ENCODE measurements at places on chromosomes 13 and 19.

DNA sequence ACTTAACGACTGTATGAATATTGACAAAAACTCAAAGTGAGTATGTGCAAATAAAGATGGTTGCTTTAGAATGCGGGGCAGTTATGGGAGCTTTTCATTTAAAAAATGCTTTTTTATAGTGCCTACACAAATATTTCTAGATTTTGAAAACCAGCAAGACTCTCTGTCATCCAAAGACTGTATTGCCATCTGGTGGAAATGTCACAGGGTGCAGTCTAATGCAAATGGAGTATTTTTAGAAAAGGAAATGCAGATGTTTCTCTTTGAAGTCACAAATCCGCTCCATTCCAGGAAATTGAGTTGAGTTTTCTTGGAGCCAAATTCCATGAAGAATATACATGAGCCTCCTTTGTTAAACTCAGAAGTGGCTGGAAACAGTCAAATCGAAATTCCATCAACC lies 2.3 kb upstream of the C1QTNF9B start:
- peak; percentile 18 for DNase-seq

DNA sequence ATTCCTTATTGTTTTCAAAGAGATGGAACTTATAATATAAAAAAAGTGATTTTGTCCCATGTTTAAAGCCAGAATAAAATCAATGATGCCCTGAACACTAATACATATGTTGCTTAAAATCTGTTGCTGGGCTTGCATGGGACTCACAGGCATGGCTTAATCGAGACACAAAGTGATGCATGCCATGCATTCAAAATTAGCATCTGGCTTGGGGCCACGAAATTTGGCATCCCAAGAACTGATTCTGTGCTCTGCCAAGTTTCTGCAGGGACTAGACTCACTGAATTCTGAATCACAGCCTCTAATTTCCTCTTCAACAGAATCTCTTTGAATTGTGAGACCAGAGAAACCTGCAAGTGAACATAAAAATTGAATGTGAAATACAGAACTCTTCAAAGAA lies 109.2 kb downstream of the PCDH17 start:
- no peak for DNase-seq

DNA sequence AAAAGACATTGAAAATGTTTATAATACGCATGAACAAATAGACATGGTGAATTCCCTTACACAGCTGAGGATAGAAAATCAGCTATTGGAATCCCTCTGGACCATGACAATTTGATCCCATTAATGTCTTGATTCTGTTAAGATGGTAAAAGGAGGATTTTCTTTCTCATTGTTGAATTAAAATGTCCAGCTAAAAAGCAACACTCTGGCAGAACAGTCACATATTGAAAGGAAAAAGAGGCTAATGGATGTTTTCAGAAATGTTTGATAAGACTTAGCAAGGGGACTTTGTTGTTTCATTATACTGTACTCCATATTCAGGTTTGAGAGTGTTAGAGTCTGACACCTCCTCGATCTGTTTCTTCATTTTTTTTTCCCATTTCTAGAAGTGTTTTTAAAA lies 296.0 kb downstream of the OLFM4 start:
- no peak for DNase-seq

DNA sequence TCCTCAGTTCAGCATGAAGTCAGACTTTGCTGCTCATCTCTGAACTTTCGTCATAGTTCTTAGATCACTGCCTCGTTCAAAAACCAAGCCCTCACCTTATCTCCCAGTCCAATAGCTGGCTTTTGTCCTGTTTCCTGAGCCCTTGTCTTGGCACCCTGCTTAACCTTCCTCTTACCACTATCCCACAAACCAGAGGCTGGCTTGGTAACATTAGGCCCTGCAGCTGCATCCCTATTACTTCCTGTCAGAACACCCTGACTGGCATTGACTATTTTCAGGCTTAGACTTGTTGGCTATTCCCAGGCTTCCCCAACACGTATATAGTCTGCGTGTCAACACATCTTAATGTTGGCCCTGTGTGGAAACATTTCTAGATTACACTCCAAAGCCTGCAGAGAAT lies 172.4 kb downstream of the VWA8 start:
- no peak for DNase-seq

DNA sequence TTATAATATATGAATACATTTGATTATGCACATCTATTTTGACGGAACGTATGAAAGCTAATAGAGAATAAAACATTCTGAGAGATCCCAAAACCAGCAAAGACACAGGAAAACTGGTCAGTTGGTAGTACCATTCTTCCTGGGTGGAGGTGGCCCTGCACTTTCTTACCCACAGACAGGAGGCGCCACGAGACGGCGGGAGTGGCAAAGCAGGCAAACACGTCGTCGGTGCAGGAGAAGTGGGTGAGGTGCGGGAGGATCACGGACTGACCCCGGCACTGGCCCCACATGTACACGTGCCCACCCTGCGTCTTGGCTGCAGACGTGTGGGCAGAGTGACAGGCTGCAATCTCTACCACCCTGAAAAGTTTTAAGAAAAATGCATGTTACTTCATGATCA lies 36.1 kb downstream of the RCBTB1 start:
- DNase-seq, result no peak

DNA sequence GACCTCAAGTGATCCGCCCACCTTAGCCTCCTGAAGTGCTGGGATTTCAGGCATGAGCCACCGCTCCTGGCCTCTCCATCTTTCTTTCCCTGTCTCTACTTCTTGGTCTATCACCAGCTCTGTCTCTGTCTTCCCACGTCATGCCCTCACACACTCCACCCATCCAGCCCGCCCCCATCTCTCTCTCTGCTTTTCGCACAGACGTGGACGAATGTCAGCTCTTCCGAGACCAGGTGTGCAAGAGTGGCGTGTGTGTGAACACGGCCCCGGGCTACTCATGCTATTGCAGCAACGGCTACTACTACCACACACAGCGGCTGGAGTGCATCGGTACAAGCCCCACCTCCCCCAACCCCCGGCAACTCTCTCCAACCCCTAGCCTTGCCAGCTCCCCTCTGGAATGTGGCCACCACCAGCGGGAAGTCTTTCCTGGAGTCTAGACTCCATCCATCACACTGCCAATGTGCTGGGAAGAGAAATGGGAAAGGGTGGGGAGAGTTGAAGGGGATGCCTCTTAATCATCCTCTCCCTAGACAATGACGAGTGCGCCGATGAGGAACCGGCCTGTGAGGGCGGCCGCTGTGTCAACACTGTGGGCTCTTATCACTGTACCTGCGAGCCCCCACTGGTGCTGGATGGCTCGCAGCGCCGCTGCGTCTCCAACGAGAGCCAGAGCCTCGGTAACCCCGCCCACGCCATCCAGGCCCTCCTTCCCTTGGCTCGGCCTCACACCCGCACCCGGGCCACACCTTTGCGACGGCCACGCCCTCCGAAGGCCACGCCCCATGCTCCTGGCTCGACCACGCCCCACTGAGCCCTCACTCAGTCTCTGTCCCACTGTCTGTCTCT lies 22.5 kb downstream of the LTBP4 start:
- no peak for DNase-seq

- no peak for DNase-seq
Measured at GRCh38 chr19:49592486-49593232, 1.7 kb downstream of the PRR12 start.

DNA sequence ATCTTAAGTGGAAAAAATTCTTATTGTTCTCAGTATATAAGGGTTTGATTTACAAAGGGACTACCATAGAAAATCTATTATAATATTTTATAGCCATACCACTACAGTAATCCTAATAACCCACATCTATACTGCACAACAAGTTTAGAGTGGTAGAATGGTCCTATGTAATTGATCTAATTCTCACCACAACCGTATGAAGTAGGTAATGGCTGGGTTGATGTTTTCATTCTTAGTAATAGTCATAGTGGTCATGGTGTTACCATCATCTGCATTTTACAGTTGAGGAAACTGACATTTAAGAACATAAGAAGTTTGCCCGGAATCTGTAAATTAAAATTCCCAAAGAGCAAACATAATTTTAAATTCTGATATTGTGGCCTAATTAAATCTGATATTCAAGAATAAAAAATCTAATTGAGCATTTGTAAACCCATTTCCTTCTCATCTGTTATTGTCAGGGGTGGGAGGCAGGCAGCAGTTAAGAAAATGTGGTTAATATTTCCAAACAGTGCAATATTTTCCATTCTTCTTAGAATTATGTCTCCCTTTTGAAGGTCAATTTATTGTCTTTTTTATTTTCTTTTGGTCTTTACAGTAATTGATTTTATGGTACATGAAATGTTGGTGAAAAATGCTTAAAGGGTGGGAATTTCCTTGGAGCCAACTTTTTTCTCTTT lies 65.6 kb downstream of the DHRS12 start:
- DNase-seq, result no peak

- DNase-seq, result no peak
Measured at GRCh38 chr13:107450931-107451330, 764.4 kb downstream of the LIG4 start.

- DNase-seq, result no peak
Measured at GRCh38 chr19:45448887-45449299, 18.9 kb upstream of the FOSB start.

DNA sequence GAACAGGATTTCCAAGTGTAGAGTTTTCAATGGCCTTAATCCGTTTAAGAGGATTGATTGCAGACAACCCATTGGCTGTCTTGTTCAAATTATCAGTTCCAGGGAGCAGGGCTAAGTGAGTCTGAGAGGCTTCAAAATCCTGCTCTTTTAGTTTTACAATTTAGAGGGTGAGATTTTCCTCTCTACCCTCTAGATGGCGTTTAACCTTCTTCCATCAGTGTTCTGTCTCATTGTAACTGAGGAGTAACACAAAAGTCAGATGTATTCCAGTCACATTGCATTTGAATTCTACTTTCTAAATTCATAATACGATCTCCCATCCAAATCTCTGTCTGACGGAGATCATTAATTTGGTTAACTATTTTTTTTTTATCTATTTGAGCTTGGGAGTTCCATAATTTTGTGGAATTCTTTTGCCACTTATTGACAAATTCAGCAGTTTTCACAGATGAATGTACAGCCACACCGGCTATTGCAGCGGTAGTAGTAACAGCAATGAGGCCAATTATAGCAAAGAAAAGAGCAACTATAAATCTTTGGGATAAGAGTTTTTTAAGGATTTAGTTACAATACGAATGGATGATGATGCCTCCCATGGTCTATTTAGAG lies 7.8 kb upstream of the C19orf84 start:
- DNase-seq, result no peak

DNA sequence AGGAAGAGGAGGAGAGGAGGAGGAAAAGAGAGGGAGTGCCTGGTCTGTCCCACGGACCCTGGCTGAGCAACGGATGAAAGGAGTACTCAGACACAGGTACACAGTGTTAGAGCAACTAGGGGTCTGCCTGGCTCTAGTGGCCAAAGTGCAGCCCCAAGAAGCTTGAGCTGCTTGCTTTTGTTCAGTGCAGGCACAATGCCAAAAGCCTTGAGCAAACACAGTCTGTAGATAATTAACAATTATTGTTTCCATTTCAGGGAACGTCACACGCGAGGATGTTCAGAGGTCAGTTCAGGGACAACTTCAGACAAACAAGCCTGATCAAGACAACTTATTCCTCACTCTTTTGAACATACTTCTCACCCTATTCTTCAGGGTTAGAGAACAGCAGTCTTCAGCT lies 32.2 kb upstream of the ZNF726 start:
- DNase-seq, result no peak

- no peak for DNase-seq
Measured at GRCh38 chr19:7846155-7846646, 16.2 kb downstream of the EVI5L start.

DNA sequence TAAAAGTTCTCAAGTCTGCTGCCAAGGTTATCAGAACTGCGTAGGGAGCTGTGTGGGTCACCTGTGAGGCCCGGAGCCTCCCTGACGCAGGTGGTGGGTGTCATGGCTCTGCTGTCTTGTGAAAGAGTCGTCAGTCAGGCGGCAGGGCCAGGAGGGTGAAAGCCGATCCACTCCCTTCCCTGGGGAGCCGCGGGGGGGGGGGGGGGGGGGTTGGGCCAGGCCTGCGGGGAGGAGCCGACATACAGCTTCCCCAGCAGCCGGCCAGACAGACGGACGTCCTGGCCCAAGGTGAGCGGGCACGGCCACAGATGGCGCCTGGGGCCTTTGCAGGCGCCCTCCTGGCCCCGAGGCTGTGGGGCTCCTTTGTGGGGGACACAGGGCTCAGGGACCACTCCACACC lies 12.4 kb downstream of the SBNO2 start:
- no peak for DNase-seq

DNA sequence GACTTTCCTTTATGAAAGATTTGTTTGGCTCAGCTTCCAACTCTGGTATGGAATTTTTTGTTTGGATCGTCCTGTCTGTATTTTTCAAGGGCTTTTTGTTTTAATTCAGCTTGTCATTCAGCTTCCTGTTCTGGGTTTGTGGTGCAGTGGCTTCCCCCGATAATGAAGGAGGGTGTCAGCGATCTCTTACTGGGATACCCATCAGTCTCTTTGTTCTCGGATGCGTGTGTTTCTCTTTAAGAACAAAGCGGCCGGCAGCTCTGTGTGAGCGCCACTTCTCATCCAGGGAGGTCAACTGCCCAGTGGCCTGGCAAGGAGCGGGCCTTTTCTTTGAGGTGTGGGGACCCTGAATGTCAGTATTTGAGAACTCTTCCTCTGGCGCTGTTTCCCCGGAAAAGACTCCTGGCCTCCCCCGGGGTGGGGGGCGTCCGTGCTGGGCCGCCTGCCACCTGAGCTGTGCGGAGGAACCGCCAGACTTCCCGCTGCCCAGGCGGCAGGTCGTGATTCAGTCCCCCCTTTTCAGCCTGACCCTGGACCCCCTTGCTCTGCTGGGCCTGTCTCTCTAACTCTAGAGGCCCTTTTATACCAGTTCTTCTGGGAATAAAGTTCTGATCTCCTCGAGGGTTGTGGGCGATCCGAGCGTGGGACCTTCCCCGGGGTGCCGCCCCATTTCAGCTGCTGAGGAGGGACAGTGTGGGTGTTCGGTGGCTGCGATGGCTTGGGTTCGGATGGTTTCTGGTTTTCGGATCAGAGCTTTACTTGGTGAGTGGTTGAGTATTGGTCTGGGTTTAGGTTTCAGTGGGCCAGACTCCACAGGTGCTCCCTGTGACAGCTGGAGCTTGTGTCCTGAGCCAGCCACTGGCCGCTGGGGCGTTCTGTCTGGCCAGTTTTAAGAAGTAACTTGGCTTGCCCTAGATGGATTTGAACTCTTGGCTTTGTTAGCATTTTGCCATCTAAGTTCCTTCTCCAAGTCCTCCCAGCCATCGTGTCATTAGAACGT lies 3.4 kb downstream of the SF3A2 start:
- DNase-seq, result peak; percentile 56

- DNase-seq, result no peak
Measured at GRCh38 chr19:29309637-29310036, 96.7 kb upstream of the UQCRFS1 start.

DNA sequence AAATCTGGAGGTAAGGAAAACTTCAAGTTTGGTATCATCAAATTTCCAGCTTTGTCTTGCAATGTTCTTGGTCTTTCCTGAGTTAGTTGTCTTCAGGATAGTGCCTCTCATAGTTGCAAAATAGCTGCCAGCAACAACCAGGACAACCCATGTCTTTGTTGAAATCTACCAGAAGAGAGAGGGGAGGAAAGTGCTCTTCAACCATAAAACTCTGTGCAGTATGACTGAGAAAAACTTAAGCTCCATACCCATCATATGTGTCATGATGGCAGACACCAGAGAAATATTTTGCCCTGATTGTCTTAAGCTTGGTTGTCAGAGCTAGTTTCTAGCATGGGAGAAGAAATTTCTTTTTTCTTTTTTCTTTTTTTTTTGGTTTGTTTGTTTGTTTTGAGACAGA lies 103.3 kb downstream of the SPRY2 start:
- DNase-seq, result no peak

Measured in central memory CD4-positive, alpha-beta T cell (primary cell).